H9 (cell line): ENCODE measurements at places on chromosomes 5 and 9.

GRCh38 chr5:163248871-163249270 lies 188.5 kb upstream of the CCNG1 start:
- DNase-seq, result no peak
- H3K4me1 ChIP-seq, result peaks cover 2% of the 10 kb centered on the region
- no peaks in the 10 kb centered on the region for H3K27me3 ChIP-seq
- H3K36me3 ChIP-seq, result no peaks in the 10 kb centered on the region; the same call in 1 of the 3 replicates

DNA sequence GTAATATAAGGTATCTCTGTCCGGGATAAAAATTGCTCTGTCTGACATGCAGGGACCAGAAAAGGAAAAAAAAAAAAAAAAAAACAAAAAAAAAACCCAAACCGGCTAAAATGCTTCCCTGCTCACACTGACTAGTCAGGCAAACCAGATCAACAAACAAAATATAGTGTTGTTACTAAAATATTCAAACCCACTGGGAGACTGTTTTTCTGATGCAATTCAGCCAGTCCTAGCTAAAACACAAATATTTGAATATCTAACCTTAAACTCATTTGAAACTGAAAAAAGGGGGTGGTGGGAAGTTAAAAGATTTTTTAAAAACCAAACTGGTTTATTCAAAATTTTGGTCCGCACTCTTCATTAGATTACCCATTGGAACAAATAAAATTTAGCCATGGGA lies 61.0 kb downstream of the APBA1 start:
- H3K27ac ChIP-seq, result no peak overlapping the region
- no peaks in the 10 kb centered on the region for H3K36me3 ChIP-seq
- no peak overlapping the region for H3K4me3 ChIP-seq
- H3K4me1 ChIP-seq, result no peaks in the 10 kb centered on the region; the same call in 1 of the 2 replicates
- no peaks in the 10 kb centered on the region for H3K27me3 ChIP-seq

DNA sequence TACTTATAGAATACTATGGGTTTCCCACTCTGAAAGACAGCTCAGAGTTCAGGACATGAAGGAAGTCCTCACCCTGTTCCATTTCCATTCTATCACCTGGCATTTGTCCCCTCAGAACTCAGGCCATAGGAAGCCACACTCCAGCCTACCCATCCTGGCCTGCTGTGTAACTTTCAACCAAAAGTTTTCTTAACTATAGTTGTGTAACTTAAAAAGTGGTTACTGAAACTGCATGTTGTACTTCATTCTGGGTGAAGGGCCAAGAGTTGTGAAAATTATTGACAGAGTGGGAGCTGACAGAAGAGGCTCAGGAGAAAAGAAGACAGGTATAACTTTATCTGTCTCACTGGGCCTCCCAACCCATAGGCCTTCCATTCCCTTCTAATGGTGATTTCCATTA lies 212.5 kb downstream of the RAB3C start:
- H3K4me1 ChIP-seq, result peaks cover 2% of the 10 kb centered on the region
- H3K27me3 ChIP-seq, result no peaks in the 10 kb centered on the region
- no peak overlapping the region for H3K4me3 ChIP-seq
- H3K36me3 ChIP-seq, result no peaks in the 10 kb centered on the region
- no peak for DNase-seq

GRCh38 chr9:75891277-75891741 lies 836 bp downstream of the PCSK5 start:
- no peaks in the 10 kb centered on the region; the same call in 1 of the 2 replicates for H3K27me3 ChIP-seq
- no peak overlapping the region for H3K27ac ChIP-seq
- DNase-seq, result peak; percentile 48
- H3K4me3 ChIP-seq, result peak overlapping the region; percentile 80

DNA sequence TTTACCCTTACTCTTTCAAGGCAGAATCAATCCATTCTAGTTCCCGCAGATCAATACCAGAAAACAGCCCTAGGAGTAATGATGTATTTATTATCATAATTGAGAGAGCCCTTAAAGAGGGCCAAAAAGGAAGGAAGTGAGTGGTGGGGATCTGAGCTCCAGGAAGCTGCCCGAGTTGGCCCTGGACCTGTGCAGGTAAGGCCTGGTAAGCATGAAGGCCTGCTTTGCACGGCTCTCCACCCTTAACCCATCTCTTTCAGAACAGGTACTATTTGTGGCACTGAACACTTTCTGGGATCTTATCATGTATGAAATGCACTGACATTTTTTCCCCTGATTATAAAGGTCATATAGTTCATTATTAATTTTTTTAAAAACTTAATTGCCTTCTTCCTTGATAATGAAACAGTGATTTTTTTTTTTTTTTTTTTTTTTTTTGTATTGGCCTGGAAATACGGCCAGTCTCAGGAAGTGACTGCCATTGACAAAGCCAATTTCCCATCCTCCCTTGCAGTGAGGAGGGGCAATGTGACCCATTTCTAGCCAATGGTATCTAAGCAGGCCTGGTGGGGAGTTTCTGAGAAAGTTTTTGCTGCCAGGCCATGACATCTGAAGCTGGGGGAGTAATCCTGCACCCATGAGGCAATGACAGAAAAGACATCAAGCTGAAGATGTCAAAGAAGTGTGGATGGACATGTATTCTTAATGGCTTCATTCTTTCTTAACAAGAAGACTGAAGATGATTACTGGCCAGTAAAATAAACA lies 6.3 kb upstream of the MVB12B start:
- no peaks in the 10 kb centered on the region for H3K4me1 ChIP-seq
- H3K27ac ChIP-seq, result no peak overlapping the region
- peaks cover 3% of the 10 kb centered on the region; the same call in 2 of the 3 replicates for H3K36me3 ChIP-seq
- H3K27me3 ChIP-seq, result no peaks in the 10 kb centered on the region
- no peak overlapping the region for H3K4me3 ChIP-seq

DNA sequence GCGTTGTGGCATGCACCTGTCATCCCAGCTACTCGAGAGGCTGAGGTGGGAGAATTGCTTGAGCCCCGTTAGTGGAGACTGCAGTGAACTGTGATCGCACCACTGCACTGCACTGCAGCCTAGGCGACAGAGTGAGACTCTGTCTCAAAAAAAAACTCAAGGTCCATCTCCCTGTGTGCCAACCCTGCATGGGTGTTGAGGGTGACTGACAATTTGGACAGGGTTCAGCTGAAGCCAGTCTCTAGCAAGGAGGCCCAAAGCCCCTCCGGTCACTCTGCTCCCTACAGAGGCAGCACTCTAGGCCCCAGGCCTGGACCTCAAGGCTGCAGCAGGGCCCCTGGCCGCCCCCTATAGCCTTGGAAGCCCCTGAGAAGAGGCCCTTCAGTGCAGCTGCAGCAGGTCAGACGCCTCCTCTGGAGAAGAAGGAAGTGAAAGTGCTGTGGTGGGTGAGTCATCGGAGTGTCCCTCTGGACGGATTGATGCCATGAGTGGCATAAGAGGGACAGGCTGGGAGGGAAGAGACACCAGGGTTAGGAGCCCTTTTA lies 39.2 kb upstream of the NEK6 start:
- H3K27me3 ChIP-seq, result no peaks in the 10 kb centered on the region
- no peaks in the 10 kb centered on the region for H3K36me3 ChIP-seq
- no peak overlapping the region for H3K27ac ChIP-seq

DNA sequence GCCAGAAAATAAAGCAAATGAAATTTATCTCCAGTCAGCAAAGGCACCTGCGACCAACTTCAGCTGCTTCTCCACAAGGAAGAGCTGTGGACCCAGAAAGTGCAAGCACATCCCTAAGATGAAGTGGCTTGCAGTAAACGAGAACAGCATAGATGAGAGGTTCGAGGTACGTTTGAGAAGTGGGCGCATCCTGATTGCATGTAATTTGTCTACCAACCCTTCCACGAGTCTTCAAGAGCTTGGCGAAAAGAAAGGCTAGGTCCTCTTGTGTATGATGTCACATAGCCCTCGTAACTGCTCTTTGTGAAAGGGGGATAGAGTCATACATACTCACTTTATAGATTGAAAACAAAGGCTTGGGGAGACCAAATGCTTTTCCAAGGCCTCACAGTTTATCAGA lies 6.0 kb upstream of the LCP2 start:
- no peak for DNase-seq
- H3K36me3 ChIP-seq, result no peaks in the 10 kb centered on the region
- H3K27ac ChIP-seq, result no peak overlapping the region
- no peak overlapping the region for H3K4me3 ChIP-seq

- no peaks in the 10 kb centered on the region for H3K27me3 ChIP-seq
- H3K27ac ChIP-seq, result peak overlapping the region; percentile 37
- no peaks in the 10 kb centered on the region; the same call in 2 of the 3 replicates for H3K36me3 ChIP-seq
- H3K4me3 ChIP-seq, result no peak overlapping the region
- DNase-seq, result peak; percentile 52
Measured at GRCh38 chr9:14372437-14373335, 58.7 kb upstream of the NFIB start.

DNA sequence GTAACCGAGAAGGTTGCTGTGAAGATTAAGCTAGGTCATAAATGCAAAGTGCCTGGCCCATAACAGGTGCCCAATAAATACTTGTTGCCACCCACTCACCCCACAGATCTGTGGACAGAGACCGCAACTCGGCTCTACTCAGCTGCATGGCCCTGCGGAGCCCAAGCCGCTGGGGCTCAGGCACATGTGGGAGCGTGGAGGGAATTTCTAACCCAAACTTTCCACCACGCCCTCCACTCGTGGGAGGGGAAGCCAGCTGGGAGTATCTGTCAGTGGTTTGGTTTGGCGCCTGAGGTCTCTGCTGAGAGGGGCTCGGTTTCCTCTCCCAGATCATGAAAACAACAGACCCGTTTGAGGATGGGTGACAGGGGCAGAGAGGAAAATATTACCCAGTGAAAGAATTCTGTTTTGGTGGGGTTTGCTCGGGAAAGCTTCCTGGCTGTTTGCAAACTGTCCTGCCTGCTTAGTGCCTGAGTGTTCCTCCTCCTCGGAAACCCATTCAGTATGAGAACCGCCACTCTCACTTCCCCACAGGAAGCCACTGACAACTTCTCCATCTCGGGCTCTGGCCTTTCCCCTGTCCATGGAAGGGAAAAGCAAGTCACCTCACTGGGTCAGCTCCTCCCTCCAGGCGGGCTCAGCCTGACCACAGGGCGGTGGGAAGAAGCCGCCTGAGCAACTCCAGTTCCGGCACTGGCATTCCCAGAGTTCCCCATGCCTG lies 60.1 kb downstream of the RGS3 start:
- no peaks in the 10 kb centered on the region for H3K4me1 ChIP-seq
- DNase-seq, result no peak
- no peak overlapping the region for H3K4me3 ChIP-seq
- H3K27me3 ChIP-seq, result no peaks in the 10 kb centered on the region
- H3K27ac ChIP-seq, result no peak overlapping the region

GRCh38 chr5:157443041-157443549 lies 16.9 kb upstream of the NIPAL4 start:
- H3K36me3 ChIP-seq, result no peaks in the 10 kb centered on the region
- H3K4me1 ChIP-seq, result no peaks in the 10 kb centered on the region
- no peak for DNase-seq
- H3K27ac ChIP-seq, result no peak overlapping the region

DNA sequence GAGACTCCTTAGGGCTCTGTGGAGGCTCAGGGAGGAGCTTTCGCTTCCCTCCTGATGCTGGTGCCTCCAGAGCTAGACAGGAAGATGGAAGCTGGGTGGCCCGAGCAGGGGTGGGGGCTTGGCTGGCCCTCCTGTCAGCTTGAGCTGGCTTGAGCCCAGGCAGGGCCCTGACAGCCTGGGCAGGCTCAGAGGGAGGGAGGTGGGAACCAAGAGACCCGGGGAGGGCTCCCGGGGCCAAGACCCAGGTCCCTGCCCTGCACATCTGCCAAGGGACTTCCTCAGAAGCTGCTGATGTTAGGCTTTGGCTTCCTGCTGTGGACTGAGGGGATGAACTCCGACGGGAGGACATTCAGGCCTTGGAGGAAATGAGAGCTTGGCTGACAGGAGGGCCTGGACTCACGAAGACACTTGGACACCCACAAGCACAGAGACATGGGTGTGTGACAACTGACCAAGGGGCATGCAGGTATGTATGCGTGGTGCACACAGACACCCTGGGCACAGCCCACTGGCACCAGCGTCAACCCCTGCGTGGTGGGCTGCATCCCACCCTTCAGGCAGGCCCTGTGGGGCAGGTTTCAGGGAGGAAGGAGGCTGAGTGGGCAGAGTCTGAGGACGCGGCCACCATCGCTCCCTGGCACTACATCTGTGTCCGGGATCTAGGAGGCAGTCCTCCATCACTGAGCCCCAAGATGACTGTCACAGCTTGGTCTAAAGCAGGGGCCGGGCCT lies 1.7 kb upstream of the LTC4S start:
- no peaks in the 10 kb centered on the region for H3K27me3 ChIP-seq
- no peak overlapping the region for H3K27ac ChIP-seq
- peaks cover 8% of the 10 kb centered on the region for H3K36me3 ChIP-seq
- no peak for DNase-seq
- H3K4me3 ChIP-seq, result no peak overlapping the region
- no peaks in the 10 kb centered on the region for H3K4me1 ChIP-seq

- no peak overlapping the region for H3K27ac ChIP-seq
- H3K4me1 ChIP-seq, result no peaks in the 10 kb centered on the region
- peak; percentile 29 for DNase-seq
- H3K27me3 ChIP-seq, result no peaks in the 10 kb centered on the region
- no peak overlapping the region for H3K4me3 ChIP-seq
Measured at GRCh38 chr9:5575000-5575399, 53.9 kb upstream of the RIC1 start.

- peak; percentile 87 for DNase-seq
- H3K36me3 ChIP-seq, result peaks cover 18% of the 10 kb centered on the region
- no peaks in the 10 kb centered on the region for H3K27me3 ChIP-seq
Measured at GRCh38 chr9:35689542-35690293, at the start of gene TPM2. TSS of gene TPM2 (minus strand) at chr9:35689925. CDS start at chr9:35689817, 108 bp downstream.

DNA sequence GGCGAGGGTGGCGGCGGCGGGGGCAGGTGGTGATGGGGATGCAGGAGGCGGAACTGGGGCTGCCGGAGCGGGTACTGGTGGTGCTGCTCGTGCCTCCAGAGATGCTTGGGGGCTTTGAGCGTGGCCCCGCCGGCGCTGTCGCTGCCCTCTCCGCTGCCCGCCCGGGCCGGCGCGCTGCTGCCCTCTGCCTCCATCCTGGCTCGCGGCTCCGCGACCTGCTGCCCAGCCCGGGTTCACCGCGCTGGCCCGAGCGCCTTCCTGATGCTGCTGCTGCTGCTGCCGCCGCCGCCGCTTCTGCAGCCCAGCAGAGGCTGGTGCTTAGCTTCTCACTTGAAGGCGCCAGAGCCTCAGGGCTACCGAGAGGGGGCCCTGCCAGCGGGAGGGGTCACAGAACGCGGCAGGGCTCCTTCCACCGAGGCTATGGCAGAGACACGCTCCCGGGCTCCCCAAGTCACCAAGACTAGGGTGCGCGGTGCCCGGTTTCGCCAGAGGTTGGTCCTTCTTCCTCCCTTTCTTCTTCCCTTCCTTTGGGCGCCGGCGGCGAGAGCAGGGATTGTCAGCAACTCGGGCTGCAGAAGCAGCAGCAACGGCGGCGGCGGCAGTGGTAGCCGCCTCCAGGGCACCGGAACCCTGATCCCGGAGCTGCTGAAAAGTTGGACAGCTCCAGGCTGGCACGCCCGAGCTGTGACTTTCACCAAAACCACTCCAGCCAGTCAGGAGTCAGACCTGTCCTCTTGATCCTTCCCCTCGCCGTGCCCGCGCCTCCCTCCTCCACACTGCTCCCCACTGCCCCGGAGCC lies at the start of gene PDE4D:
Gene PDE4D, minus strand, starts transcription at position 298 of the 799 bp plus-strand sequence.
- no peak within 1 kb of the TSS for H3K27ac ChIP-seq
- H3K4me3 ChIP-seq, result peak within 1 kb of the TSS; percentile 86
- no peaks in the 10 kb centered on the region for H3K4me1 ChIP-seq
- DNase-seq, result peak; percentile 88
- no peaks in the 10 kb centered on the region for H3K36me3 ChIP-seq
- H3K27me3 ChIP-seq, result peaks cover 24% of the 10 kb centered on the region; the same call in 1 of the 2 replicates
